ENCODE measurements at places on chromosomes 13 and 19. TPM values are rescaled to one million over a fixed set of nuclear protein-coding genes. Genes with fewer than 3 reads are reported as not detected.

The SOX1 gene
- not detected for total RNA-seq

The PSG6 gene
- not detected for total RNA-seq

GRCh38 chr19:18070181-18070580 is 16.6 kb downstream of the IL12RB1 start:
- DNase-seq = no peak

GRCh38 chr13:57326532-57326931 is 159.5 kb downstream of the PRR20E start:
- DNase-seq = no peak

GRCh38 chr19:18832306-18833140 is 764 bp downstream of the UPF1 start:
- peak; percentile 56 for DNase-seq

- no peak for DNase-seq
Measured at GRCh38 chr19:10724573-10725071, 6.7 kb downstream of the DNM2 start.

DNA sequence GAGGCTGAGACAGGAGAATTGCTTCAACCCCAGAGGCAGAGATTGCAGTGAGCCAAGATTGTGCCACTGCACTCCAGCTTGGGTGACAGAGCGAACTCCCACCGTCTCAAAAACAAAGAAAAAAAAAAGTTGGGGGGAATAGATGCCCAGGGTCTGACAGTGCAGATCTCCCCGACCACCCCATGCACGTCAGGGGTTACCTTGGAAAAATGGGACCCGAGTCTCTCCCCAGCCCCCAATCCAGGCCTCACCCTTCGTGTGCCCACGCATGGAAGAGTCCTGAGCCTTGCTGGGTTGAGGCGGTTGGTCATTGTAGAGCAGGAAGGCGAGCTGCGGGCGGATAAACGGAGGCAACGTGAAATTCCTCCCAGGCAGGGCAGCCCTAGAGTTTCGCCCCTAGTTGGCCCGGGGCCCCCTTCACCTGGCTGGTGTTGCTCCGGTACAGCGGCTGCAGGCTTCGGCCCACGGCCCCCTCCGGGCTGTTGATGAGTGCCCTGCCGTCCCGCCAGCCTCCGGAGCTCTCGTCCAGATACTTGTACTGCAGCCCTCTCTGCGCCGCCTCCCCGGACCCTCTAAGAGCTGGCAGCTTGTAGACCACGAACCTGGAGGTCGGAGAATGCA is 588 bp downstream of the DNASE2 start:
- DNase-seq = peak; percentile 64

DNA sequence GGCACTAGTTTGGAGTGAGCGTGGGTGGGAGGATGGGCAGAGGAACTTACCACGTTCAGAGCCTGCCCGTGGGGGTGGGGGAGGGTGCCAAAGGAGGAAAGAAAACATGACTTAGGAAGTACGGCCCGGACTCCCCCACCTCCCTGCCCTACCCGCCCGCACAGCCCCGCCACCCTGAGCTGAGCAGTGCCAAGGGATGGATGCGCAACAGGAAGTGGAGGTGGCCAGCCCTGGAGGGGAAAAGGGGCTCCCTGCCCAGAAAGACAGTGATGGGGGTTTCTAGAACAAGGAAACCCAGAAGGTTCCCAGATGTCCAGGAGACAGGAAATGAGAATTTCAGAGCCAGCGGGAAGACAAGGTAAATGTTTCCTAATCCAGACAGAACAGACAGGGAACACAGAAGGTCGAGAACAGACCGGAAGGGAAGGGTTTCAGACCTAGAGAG is 6.3 kb downstream of the TEAD2 start:
- no peak for DNase-seq

GRCh38 chr19:14972676-14973075 is 7.0 kb downstream of the SLC1A6 start:
- DNase-seq = no peak

DNA sequence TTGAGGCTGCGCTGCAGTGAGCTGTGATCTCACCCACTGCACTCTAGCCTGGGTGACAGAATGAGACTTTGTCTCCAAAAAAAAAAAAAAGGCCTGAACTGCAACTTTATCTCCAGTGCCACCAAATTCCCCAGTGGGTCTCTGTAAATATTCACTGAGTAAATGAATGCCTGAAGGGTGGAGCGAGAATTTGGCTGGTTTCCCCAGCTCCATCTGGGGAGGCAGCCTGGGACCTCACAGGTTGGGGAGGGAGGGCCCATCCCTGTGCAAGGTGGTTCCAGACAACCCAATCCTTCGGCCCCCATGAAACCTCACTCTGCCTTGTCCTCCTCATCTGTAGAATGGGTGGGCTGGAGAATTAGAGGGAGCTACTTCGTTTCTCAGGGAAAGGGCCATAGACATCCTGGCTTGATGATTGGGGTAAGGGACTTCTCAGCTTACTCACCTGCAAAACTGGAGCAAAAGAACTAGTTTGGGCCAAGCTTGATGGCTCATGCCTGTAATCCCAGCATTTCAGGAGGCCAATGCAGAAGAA is 4.2 kb upstream of the PKN1 start:
- no peak for DNase-seq

Data from pancreas (tissue), 10 donors.